NCI-H1436 treated with DMSO at 0.1 percent for 48 hours (cell line): ENCODE measurements at places on chromosomes 11 and 22.
A peak's percentile ranks its signal among the peaks of the same experiment; 100 is the strongest.

- no peak for DNase-seq
Observed at GRCh38 chr11:12966002-12966401, 43.1 kb upstream of the RASSF10 start.

GRCh38 chr11:97354026-97354425, 964.2 kb downstream of the JRKL start:
- no peak for DNase-seq

DNA sequence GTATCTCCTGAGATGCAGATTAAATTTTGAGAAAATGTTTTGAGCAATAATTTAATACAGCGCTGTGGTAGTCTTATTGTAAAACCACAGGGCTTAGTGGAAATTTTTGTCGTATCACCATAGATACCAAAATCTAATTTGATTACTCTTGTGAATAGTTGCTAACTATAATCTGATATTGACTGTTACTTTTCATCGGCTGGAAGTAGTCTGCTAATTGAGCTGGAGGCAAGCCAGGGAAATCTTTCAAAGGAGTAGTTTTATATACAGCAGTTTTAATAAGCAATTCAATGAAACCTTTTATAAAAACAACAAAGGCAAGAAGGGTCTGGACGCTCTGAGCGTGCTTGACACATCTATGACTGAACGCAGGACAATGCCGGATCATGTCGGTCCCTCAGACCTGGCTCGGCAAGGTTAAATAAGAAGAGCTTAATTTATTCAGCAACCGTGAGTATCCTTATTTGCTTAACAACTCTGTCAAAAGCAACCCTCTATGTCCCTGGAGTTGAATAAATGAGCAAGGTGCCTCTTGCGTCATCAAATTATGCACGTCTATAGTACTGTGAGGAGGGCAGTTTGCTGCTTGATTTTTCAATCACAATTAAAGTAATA, 121.2 kb downstream of the NCAM1 start:
- peak; percentile 62 for DNase-seq

DNA sequence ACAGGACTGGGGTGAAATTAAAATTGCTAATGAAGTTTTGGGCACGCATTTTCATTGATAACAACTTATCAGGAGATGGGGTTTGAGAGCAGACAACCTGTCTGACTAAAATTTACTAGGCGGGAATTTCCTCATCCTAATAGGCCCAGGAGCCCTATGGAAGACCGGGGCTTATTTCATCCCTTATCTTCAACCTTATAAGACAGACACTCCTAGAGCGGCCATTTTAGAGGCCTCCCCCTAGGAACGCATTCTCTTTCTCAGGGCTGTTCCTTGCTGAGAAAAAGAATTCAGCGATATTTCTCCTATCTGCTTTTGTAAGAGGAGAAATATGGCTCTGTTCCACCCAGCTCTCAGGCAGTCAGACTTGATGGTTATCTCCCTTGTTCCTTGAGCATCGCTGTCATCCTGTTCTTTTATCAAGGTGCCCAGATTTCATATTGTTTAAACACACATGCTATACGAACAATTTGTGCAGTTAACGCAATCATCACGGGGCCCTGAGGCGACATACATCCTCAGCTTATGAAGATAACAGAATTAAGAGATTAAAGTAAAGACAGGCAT, 39.3 kb upstream of the ZC3H12C start:
- DNase-seq: no peak

DNA sequence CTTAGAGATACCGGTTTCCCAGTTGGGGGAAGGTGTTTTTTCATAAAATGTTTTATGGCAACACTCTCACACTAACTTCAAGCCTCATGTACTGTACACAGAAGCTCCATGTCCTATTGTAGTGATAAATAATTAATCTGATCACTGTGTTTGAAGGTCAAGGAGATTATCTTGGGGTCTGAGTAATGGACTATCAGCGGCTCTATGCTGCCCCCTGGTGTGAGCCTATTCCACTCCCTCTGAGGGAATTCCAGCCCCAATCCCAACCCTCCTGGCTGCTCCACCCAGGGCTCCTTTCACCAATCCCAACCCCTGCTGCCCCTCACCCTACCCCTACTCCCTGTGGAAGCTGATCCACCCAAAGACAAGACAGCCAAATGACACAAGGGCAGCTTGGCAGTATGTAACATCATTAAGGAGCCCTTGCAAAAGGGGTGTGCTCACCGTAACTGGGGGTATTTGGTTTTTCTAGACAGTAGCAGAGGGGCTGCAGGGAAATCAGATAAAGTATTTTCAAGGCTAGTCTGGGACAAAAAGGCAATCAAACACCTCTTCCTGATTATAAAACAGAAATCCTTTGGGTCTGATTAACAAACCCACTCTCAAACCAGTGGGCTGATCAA, 22.3 kb downstream of the HPS4 start:
- DNase-seq: no peak

DNA sequence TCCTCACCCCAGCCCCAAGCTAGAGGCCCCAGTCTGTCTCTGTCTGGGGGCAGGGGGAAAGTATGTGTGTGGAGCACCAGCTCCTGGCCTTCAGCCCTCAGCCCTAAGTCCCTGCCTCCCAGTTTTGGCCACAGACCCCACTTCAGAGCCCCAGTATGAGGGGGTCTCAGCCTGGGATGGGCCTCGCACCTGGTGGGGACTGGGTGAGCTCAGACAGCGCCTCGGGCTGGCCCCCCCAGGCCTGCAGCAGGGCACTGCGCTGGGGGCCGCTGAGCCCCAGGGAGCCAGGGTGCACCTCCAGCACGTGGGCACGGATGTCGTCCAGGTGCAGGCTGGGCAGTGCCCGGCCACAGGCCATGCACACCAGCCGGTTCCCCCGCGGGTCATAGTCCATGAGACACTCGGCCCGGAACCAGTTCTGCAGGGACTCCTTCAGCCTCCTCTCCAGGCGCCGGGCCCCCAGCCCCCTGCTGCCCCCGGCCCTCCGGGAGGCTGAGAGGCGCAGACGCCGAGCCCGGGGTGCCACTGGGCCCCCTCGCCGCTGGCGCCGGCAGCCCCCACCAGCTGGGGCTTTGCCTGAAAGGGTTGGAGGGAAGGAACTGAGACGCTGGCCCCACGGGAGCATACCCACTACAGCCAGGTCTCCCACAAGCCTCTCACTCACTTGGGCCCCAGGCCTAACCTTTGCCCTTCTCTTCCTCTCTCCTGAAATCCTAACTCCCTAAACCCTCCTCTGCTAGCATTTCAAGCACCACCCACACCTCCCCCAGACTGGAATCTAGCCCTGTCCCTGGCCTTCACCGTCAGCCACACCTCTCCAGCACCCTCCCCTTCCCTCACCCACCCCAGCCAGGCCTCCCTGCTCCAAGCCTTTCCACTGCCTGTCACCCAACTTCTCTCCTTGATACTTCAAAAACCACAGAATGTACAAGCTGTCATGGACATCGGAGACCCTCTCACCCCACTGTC, 3.6 kb downstream of the ZFTA start:
- no peak for DNase-seq

DNA sequence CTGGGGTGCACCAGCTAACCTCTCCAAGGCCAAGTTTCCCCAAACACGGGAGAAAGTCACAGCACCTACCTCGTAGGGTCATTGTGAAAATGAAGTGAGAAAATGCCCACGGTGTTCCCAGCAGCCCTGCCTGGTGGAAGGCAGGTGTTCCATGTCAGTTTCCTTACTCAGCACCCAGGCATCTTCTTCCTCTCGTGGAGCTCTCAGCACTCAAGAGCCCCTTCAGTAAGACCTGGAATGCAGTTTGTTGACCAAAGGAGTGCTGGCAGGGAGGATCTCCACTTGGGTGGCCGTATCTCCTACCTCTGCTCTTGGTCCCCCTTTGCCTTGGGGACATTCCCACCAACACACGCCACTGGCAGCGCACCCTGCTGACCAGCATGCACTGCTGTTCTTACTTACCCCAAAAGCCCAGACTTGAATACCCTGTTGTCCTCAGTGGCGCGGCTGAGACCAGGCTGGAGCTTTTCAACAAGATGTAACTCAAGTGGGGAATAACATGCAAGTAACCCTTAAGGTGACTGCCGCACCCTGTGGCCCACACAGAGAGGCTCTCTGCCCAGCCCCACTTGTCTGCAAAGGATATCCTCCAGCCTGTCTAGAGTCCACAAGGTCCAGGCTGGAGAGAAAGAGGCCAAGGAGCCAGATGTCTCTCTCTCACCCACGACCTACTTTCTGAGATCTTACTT, 201.2 kb upstream of the TMEM45B start:
- DNase-seq: no peak

GRCh38 chr11:112369374-112369773, 108.7 kb upstream of the PLET1 start:
- no peak for DNase-seq
